CD4-positive, alpha-beta T cell treated with Interleukin-12 subunit alpha and Interleukin-12 subunit beta, for 1 hour (primary cell): ENCODE measurements at places on chromosomes 3 and 15.

DNA sequence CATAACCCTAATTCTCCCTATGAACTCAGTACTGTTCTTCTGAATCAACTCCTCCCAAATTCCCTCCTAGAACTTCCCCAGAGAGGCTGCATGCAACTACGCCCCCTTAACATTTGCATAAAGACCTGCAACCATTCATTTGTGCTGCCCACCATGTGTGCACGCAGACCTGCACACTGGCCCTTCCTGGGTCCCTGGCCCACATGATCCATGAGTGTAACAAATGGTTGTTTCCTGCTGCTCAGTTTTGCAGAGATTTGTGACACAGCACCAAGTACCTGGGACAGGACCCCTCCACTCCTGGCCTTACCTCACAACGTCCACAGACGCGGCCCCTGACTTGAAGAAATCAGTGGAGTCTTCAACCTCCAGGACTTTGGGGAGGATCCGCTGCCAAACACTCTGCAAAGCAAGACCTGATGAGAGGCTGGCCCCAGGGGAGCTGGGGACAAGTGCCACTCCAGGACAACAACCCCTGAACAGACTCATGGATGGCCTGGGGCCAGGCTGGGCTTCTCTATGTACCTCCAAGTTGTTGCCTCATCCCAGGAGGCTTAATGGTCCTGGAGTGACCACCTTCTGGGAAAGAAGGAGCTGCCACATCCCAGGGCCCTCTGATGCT is 33.8 kb downstream of the ALDH1L1 start:
- DNase-seq, result no peak

DNA sequence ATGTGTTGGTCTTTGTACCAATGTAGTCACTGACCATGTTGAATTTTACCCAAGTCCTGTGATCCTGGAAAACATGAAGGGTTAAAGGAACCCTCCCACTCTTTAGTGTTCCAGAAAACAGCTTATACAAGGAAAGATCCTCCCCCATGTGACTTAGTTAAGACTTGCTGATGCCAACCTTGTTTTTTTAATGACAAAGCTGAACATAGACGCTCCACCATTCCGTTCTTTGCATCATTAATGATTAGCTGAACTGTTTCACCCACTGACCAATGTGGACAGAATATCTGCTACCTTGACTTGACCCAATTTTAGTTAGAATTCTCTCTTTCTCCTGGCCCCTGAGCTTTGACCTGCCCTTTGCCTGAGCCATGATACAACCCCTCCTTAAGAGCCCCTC is 3.5 kb upstream of the WDR72 start:
- no peak for DNase-seq

DNA sequence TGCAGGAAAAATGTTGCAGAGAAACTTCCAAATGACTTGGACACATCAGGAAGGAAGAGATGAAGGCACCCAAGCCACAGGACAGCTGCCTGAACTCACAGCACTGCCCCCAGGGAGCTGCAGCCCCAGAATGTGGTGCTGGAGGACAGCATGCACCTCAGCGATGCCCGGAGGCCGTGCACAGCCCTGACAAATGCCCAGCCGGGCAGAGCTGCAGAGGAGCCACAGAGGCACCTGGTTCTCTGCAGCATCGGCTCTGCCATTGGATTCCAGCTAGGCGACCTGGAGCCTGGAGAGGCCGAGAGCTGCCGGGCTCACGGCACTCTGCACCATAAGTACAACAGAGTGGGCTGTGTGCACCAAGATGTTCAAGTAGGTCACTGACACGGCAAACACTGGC is 97.5 kb downstream of the OCA2 start:
- DNase-seq, result no peak

GRCh38 chr3:190108804-190109203 is 11.9 kb downstream of the P3H2 start:
- no peak for DNase-seq

GRCh38 chr3:151146071-151146730 is 56.8 kb downstream of the GPR171 start:
- peak; percentile 57 for DNase-seq

GRCh38 chr3:194871864-194872668 is 186.4 kb downstream of the FAM43A start:
- DNase-seq, result peak; percentile 24

GRCh38 chr3:14463330-14464140 is 61.1 kb downstream of the SLC6A6 start:
- no peak for DNase-seq

GRCh38 chr15:27872355-27872754 is 226.8 kb downstream of the OCA2 start:
- DNase-seq, result no peak

- DNase-seq, result no peak
Observed at GRCh38 chr3:192413461-192413860, 313.9 kb downstream of the FGF12 start.

DNA sequence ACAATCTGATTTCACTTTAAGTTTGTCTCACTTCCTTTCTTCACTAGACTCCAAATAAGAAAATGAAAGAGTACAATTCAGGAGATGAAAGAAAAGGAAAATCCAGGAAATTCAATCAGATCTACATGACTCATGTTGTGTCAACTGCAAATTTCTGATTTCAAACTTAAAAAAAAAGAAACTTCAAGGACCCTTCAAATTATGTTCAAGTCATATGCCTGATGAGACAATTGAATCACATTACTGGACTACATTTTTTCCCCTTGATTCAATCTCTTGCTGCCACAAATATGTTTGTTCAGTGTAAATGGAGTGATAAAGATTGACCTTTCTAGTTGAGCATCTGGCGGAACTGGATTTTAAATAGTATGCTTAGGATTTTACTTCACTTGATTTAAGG is 37.4 kb downstream of the FRMD5 start:
- no peak for DNase-seq

GRCh38 chr3:193882091-193882490 is 253.9 kb upstream of the HES1 start:
- no peak for DNase-seq

GRCh38 chr15:95175914-95176658 is 944.7 kb downstream of the MCTP2 start:
- no peak for DNase-seq

GRCh38 chr15:90930861-90931574 is 1.3 kb downstream of the HDDC3 start:
- DNase-seq, result no peak

GRCh38 chr15:78004919-78005634 is 72.4 kb downstream of the TBC1D2B start:
- no peak for DNase-seq

- no peak for DNase-seq
Observed at GRCh38 chr3:41198526-41198925, 779 bp upstream of the CTNNB1 start.
